ENCODE measurements at places on chromosomes 12 and 14. TPM values are rescaled to one million over a fixed set of nuclear protein-coding genes. Genes with fewer than 3 reads are reported as not detected.

SLC25A21 gene
- 0.73 TPM for total RNA-seq

FAM186B gene
- 0.99 TPM for total RNA-seq

CARMIL3 gene
- total RNA-seq = 0.33 TPM

DTX3 gene
- 16.9 TPM for total RNA-seq

GMFB gene
- total RNA-seq = 95.9 TPM

NEUROD4 gene
- total RNA-seq = not detected

KRT77 gene
- total RNA-seq = not detected

OR4E2 gene
- total RNA-seq = not detected

PLA2G1B gene
- total RNA-seq = not detected

OR4M1 gene
- total RNA-seq = not detected

MSI1 gene
- total RNA-seq = not detected

HIP1R gene
- 25.1 TPM for total RNA-seq

TAS2R30 gene
- total RNA-seq = 3.6 TPM

HSP90AA1 gene
- 669 TPM for total RNA-seq

OASL gene
- total RNA-seq = 0.33 TPM

RND1 gene
- total RNA-seq = under 0.01 TPM

ADAM21 gene
- total RNA-seq = 1.5 TPM

NGB gene
- not detected for total RNA-seq

CKAP4 gene
- 204 TPM for total RNA-seq

PLCZ1 gene
- not detected for total RNA-seq

HOXC9 gene
- total RNA-seq = 0.15 TPM

SERPINA5 gene
- total RNA-seq = not detected

NUMB gene
- 36.7 TPM for total RNA-seq

PGF gene
- total RNA-seq = 14.8 TPM

KRT2 gene
- not detected for total RNA-seq

FGF23 gene
- total RNA-seq = not detected

LGR5 gene
- not detected for total RNA-seq

DLK1 gene
- total RNA-seq = not detected

STRAP gene
- total RNA-seq = 117 TPM

SMOC1 gene
- 1.7 TPM for total RNA-seq

CCDC196 gene
- not detected for total RNA-seq

AP4S1 gene
- total RNA-seq = 7.0 TPM

VDR gene
- total RNA-seq = 17.0 TPM

HAL gene
- under 0.01 TPM for total RNA-seq

PTHLH gene
- total RNA-seq = 0.83 TPM

NFATC4 gene
- 108 TPM for total RNA-seq

TUBA1A gene
- 1,515 TPM for total RNA-seq

SMCO2 gene
- 0.17 TPM for total RNA-seq

CD27 gene
- 0.17 TPM for total RNA-seq

GPR68 gene
- total RNA-seq = 23.2 TPM

ARG2 gene
- total RNA-seq = 0.99 TPM

TMEM30B gene
- total RNA-seq = 6.3 TPM

CCDC92 gene
- total RNA-seq = 13.2 TPM

GPR84 gene
- total RNA-seq = not detected

FOXA1 gene
- 0.15 TPM for total RNA-seq

ESRRB gene
- total RNA-seq = under 0.01 TPM

SRSF5 gene
- total RNA-seq = 135 TPM

PPFIBP1 gene
- total RNA-seq = 64.7 TPM

LRTM2 gene
- total RNA-seq = not detected

TAS2R8 gene
- total RNA-seq = not detected

KRT5 gene
- total RNA-seq = 6.7 TPM

LLPH gene
- 4.5 TPM for total RNA-seq

RBMS2 gene
- 18.2 TPM for total RNA-seq

TAMALIN gene
- total RNA-seq = 15.9 TPM

LRRK2 gene
- total RNA-seq = 15.3 TPM
